ENCODE measurements at places on chromosomes 12 and 14.

GRCh38 chr12:40020261-40020691, 85.6 kb downstream of the SLC2A13 start:
- no peak for DNase-seq

DNA sequence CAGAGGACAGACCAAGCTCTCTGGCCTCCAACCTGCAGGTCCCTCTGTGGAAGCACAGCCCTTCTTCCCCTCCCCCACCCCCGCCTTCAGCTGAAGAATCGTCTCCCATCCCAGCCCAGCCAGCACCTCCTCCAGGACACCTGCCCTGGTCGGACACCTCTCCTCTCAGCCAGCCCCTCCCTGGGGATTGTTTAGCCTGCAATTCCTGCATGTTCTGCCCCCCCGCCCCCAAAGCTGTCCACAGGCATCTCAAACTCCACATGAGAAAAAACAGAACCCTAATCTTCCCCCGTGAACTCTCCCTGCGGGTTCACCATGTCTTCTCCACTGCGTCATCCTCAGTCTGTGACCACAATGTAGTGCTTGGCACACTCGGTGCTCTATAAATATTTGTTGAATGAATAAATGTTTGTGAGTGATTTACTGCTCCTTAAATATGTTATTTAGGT, 24.1 kb downstream of the PRIMA1 start:
- DNase-seq: peak; percentile 30

DNA sequence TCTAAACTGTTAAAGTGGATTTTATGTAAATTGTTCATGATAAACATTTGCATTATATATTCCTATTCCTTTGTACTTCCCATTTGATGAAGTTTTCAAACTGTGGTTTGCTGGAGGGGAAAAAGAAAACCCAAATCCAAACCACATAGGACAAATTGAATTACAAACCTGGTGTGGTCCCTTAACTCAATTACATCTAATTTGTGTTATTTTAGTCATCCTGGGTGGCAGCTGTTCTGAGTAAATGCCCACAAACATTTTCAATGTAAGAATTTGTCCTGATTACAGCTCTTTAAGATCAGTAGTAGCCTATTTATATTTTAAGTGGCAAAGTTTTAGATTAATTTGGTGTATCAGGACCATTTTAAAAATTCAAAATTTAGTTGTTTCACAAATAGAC, 153.9 kb downstream of the RAD51B start:
- no peak for DNase-seq

GRCh38 chr12:78244916-78245507, 414.3 kb downstream of the NAV3 start:
- no peak for DNase-seq

GRCh38 chr12:54370171-54370730, 6.0 kb upstream of the GPR84 start:
- peak; percentile 91 for DNase-seq

DNA sequence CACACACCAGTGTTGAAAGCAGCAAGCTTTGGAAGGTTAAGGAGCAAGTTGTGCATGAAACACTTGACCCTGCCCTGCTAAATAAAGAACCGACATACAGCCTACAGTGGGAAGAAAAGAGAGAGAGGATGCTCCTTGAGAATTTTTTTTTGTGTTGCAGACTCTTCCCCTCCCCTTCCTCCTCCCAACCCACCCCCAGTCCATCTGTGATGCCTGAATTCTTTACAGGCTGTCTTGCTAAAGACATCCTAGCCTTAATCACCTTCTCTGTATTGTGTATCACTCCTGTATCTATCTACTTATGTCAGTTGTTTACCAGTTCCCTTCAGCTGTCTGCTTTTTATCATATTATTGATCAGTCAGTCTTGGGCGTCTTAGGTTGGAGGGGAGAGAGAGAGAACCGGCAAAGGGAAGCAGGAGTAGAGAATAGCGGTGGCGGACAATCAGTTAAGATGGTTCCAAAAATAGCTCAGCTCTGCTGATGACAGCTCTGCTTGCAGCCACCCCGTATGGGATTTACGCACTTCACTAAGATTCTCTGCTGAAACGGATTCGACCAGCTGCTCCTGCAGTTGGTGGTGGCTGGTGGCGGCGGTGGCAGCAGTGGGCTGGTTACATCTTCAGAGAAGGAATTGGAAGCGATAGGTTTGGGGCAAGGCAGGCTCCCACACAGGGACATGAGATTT, 664.7 kb downstream of the NRXN3 start:
- no peak for DNase-seq

GRCh38 chr12:2722806-2723205, 72.0 kb upstream of the FKBP4 start:
- no peak for DNase-seq

DNA sequence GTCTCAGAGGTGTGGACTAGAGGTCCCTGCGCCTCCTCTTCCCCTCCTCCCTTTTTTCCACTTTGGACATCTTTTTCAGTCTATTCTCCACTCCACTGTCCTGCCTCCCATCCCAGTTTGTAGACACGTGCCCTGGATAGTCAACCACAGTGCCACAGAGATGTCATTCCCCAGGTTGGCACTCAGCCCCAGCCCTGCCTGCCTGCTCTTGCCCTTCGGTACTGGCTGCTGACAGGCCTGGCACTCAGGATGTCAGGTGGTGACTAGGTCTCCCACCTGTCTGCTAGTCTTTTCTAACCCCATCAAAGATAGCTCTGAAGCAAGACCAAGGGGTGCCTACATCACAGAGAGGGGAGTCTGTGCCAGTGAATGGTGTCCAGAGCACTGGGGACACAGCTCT, 15.8 kb downstream of the KRT71 start:
- DNase-seq: no peak

GRCh38 chr14:35689000-35689460, 120.1 kb downstream of the RALGAPA1 start:
- DNase-seq: no peak

DNA sequence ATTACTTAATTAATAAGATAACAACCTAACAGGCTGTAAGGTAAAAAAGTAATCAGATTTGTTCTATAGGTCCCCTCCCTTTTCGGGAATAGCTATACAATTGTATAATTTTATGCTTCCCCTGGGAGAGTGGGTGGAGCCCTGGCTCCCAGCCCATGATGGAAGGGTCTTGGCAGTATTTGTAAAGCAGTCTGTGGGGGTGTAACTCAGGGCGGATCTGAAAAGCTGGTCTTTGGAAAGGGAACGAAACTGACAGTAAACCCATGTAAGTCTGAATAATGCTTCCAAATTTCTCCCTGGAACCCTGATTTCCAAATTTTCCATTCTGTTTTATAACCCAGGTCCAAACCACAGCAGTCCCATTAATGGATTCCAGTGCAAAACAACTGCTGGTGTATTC, 110.4 kb downstream of the DAD1 start:
- no peak for DNase-seq
